ENCODE measurements at places on chromosomes 12 and 14. TPM values are rescaled to one million over a fixed set of nuclear protein-coding genes. Genes with fewer than 3 reads are reported as not detected.

AGAP2 gene
- 11.0 TPM for total RNA-seq

CCDC198 gene
- total RNA-seq, result not detected

KRT85 gene
- total RNA-seq, result not detected

TOMM20L gene
- total RNA-seq, result not detected

ART4 gene
- not detected for total RNA-seq

GDF3 gene
- not detected for total RNA-seq

TC2N gene
- total RNA-seq, result not detected

TM7SF3 gene
- total RNA-seq, result 105 TPM

ACRBP gene
- total RNA-seq, result not detected

TAC3 gene
- total RNA-seq, result 0.85 TPM

AVPR1A gene
- not detected for total RNA-seq

CCDC85C gene
- total RNA-seq, result 25.8 TPM

HOXC9 gene
- 17.3 TPM for total RNA-seq

FITM1 gene
- 0.88 TPM for total RNA-seq

CHGA gene
- not detected for total RNA-seq

ZDHHC22 gene
- total RNA-seq, result 0.25 TPM

RAB15 gene
- total RNA-seq, result 26.2 TPM

HVCN1 gene
- total RNA-seq, result not detected

SERPINA5 gene
- total RNA-seq, result not detected

MNAT1 gene
- total RNA-seq, result 115 TPM

TBX3 gene
- total RNA-seq, result not detected

ITGB7 gene
- 0.49 TPM for total RNA-seq

DCN gene
- total RNA-seq, result not detected

GRCh38 chr12:118925826-118926225, 55.5 kb upstream of the SRRM4 start:
- DNase-seq, result no peak

DNA sequence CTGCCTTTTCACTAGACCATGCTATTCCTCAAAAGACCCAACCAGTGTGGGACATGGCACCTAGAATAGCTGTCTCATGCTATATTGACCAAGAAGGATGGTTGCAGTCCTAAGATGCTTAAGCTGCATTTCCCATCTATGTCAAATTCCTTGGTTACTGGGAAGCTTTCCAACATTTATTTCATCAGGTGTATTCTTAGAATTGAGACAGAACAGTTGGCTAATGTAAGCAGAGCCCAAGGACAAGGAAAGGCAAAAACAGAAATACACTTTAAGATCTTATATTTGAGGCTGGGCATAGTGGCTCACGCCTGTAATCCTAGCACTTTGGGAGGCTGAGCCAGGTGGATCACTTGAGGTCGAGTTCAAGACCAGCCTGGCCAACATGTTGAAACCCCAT, 24.7 kb downstream of the ARG2 start:
- peak; percentile 49 for DNase-seq

DNA sequence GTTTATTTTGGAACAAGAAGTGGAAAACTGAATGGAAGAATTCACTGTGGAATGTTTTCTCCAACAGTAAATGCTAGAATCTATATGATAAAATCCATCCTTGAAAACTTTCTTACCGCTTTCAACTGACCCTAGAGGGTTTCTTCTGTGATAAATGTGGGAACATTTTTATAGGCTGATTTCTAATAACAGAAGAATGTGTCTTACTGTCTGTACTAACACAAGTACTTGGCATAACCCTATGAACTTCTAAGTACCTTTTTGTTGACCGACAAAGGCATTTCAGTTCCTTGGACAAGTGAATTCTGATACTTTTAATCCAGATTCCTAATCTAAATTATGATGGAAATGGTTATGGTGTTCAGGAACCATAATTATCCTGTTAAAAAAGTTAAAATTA, 1109.7 kb upstream of the FLRT2 start:
- no peak for DNase-seq

- DNase-seq, result no peak
Measured at GRCh38 chr12:125988545-125988944, 923.3 kb downstream of the AACS start.

- DNase-seq, result no peak
Measured at GRCh38 chr12:108477055-108477880, 37.8 kb upstream of the FICD start.

GRCh38 chr12:124348659-124349380, 53.9 kb downstream of the RFLNA start:
- DNase-seq, result no peak

DNA sequence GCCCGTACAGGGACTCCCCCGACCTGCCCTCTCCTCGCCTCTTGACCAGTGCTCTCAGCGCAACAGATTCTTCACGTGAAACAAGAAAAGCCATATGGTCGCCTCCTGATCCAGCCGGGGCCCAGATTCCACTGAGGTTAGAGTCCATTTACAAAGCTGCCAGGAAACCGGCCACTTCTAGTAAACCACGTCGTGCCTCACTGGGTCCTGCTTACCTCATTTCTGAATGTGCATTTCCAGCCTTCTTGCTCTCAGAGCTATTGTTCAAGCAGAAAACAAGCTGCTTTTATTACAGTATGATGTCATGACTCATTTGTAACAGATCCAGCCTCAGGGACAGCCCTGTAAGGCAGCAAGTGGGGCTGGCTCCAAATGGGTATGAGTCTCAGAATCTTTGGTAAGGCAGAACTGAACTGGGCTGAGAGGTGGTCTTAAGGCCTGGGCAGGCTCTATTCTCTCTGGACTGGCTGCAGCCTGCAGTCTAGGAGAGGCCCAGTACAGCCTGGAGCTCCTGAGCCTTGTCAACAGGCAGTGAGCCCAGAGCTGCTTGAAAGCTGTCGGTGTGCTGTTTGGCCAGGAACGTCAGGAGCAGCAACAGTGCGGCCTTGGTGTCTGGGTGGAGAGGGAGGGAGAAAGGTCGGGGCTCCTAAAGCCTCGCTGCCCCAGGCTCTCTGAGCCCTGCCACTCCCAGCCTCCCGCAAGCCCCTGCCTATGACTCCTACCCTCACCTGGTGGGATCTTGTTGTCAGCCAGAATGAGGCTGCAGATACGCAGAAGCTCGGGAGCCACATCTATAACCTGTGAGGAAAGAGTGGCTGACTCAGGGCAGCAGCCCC, 8.3 kb downstream of the REC8 start:
- DNase-seq, result peak; percentile 61

GRCh38 chr14:53533384-53533970, 380.4 kb upstream of the DDHD1 start:
- DNase-seq, result no peak

DNA sequence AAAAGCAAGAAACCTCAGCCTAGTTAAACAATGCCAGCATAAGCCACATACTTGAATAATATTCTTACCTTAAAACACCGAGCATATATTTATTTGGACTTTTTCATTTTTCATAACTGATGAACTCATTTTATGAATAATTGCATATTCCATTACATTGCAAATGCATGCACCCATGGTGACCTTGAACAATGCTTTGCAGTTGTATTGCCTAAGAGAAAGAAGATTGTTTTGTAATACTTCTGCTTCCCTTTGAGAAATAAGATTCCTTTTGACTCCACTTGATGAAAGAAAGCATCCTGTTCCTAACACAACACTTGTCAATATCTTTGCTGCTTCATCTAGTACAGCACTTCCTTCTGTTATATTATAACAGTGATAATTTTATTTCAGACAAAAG, 1182.2 kb downstream of the FLRT2 start:
- DNase-seq, result no peak

DNA sequence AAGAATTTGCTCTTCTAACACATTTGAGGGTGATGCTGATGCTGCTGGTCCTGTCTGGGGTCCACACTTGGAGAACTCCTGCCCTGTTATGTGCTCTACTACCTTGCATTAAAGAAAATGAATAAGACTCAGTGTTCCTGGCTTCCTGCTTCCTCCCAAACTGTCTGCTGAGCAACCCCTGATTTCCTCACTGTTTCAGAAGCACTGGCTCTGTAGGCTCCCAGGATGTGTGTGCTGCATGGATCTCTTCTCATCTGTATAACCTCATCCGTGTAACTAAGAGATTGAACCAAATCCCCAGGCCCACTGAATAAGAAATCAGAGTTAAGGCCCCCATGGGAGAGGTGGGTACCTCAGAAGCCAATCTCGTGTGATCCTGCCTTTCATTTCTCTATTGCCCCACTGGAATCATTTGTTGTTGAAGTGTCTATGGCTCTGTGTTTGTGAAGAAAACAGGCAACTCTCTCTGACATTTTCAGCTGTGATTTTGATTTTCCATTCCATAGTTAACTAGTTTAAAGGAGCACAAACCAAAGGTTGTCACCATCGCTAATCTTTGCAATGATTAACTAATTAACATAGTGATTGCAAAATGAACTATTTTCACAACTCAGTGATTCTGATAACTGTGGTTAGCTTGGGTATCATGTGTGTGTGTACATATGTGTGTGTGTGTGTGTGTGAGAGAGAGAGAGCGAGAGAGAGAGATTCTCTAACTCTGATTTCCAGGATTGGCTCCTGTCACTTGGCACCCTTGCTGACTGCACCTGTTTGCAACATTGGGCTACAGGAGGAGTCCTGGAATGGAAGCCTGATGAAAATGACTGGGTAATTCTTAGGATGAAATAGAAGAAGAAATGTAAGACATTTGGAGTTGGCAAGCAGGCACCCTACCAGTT, 196.2 kb downstream of the SLC38A4 start:
- no peak for DNase-seq

GRCh38 chr12:5432011-5432400, at the start of gene NTF3:
Gene NTF3 (plus strand): TSS chr12:5432108. CDS start chr12:5432325, 217 bp downstream.
- peak; percentile 47 for DNase-seq

DNA sequence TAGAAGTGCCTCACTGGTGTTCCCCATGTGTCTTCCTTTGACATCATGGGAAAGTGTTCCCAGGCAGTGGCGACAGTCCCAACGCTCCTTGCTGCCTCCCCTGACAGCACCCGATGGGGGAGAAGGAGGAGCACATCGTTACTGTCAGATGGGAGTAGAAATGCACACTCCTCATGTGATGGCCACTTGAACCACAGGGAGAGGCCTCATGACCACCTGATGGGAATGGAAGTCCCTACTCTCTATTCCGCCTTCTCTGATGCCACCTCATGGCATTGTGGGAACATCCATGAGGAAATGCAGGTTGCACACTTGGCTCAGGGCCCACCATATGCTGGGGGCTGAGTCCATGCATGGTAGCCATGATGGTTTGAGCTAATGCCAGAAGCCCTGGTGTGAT, 14.3 kb upstream of the CORO1C start:
- DNase-seq, result no peak

- no peak for DNase-seq
Measured at GRCh38 chr12:11771356-11771755, 121.9 kb downstream of the ETV6 start.

- no peak for DNase-seq
Measured at GRCh38 chr12:49330032-49330619, 6.9 kb downstream of the C1QL4 start.

GRCh38 chr14:31283578-31284252, 76.1 kb upstream of the HECTD1 start:
- no peak for DNase-seq

DNA sequence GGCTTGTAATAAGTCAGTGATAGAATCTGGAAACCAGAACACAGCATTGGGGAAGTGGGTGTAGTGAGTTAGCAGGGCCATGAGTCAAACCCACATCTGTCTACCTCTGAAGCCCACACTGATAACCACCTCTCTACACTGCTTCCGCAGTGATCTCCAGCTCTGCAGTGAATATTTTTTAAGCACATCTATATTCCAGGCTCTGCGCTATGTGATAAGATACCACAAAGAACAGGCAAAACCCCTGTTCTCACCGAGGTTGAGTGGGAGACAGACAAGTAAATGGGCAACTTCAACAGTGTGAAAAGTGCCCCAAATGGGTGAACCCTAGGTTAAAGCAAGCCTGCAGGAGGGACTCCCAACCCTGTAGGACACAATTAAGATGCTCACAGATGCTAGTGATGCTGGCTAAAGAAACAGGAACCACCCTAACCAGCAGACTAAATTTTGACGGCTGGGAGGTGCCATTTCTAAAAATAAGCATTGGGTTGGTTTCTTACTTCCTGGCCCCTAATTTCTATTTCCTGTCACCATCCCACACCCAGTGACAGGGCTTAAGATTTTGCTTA, 375.0 kb downstream of the DPF3 start:
- no peak for DNase-seq

- no peak for DNase-seq
Measured at GRCh38 chr12:674272-674781, 11.1 kb upstream of the NINJ2 start.

- DNase-seq, result no peak
Measured at GRCh38 chr12:109963743-109964429, 32.3 kb downstream of the GIT2 start.

- DNase-seq, result no peak
Measured at GRCh38 chr14:102503641-102504327, 5.8 kb downstream of the ANKRD9 start.

- peak; percentile 27 for DNase-seq
Measured at GRCh38 chr14:89458713-89459420, 41.8 kb upstream of the FOXN3 start.

GRCh38 chr12:54140588-54141388, 48.0 kb downstream of the SMUG1 start:
- no peak for DNase-seq

DNA sequence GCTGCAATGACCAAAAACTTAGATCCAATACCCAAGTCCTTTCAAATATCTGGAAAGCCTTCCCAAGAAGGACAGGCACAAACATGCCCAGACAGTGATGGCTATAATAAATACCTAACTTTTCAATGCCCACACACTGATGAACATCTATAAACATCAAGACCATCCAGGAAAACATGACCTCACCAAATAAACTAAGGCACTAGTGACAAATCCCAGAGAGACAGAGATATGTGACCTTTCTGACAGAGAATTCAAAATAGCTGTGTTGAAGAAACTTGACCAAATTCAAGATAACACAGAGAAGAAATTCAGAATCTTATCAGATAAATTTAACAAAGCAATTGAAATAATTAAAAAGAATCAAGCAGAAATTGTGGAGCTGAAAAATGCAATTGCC, 38.7 kb upstream of the INSM2 start:
- DNase-seq, result no peak

DNA sequence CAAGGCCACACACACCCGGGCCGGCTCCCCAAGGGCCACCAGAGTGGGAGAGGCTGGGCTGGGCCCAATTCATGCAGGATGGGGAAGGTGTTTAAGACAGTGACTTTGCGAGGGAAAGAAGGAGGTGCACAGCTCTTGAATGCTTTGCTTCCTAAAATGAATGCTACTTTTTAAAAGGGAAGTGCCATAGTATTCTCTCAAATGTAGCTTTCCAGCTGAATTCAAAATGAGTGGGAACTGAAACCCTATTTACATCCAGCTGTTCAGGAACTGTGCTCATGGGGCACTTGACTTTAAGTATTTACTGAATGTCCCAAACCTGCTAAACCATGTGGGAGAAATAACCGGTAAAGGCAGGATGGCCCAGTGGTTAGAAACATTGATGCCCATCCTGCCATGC, 7.6 kb downstream of the ITPK1 start:
- DNase-seq, result no peak

GRCh38 chr12:101700299-101700820, 2.9 kb downstream of the CHPT1 start:
- DNase-seq, result peak; percentile 58

DNA sequence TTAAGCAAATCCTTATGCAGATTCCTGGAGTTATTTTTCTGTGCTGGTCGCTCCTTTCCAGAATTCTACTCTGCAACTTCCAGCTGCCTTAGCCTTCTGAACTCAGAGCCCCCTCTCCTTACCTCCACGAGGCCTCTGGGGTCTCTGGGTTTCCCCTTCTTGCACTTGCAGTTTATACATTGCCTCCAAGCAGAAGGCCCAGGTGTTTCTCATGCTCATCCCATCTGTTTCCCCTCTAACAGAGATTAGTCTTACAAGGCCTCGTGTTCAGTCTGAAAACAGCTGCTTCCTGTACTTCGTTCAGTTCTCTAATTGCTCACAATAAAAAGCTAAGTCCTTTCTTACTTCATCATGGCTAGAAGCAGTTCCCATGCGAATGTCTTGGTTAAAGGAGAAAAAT, 134.4 kb upstream of the FGD4 start:
- no peak for DNase-seq

Measured in G401 (cell line).